ENCODE measurements at places on chromosomes 7 and 10.

- DNase-seq: no peak
Measured at GRCh38 chr7:139682136-139683013, 95.4 kb downstream of the HIPK2 start.

- DNase-seq: no peak
Measured at GRCh38 chr10:49761789-49762565, at the start of gene OGDHL. Gene OGDHL (minus strand): TSS chr10:49762323. CDS start chr10:49758592, 3,731 bp downstream.

GRCh38 chr10:132753596-132753995 lies 32.4 kb downstream of the NKX6-2 start:
- DNase-seq: no peak

- DNase-seq: no peak
Measured at GRCh38 chr7:87608431-87608830, 7.7 kb upstream of the ABCB1 start.

DNA sequence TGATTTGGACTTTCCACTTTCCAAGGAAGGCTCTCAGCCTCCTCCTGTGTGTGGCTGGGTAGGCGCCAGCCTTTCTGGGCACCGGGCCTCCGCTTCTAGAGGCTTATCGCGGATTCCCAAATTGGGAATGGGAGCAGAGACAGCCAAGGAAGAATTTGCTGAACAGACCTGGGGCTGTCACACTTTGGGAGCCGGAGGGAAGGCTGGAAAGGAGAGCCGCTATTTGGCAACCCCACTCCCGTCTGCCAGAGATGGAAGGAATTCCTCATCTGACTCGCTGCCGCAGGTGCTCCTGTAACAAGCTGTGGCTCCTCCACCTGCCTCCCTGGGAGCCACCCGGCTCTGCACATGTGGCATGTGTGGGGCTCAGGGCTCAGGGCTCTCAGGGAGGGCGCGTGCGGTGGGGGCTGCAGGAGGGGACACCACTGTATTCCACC lies 50.8 kb upstream of the ECHDC3 start:
- no peak for DNase-seq

GRCh38 chr7:42964849-42965805 lies 33.0 kb downstream of the MRPL32 start:
- DNase-seq: no peak

- no peak for DNase-seq
Measured at GRCh38 chr7:17103984-17104383, 194.5 kb upstream of the AHR start.

- DNase-seq: no peak
Measured at GRCh38 chr10:26468291-26468690, 30.1 kb downstream of the APBB1IP start.

DNA sequence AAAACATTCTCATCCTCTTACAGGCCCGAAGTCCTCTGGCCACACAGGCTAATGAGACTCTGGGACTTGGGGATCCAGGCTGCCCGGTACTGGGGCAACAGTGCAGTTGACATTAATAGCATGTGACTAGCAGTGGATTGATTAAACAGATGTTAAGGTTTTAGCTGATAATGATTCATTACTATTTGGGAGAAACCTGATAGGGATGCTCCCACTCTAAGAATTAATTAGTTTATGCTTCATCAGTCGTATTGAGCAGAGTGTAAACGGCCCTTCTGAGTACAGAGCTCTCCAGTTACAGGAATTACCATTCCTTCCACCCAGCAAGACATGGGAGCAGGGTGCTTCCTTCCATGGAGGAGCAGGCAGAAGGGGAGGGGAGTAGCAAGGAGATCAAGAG lies 82.7 kb downstream of the RPS24 start:
- DNase-seq: no peak

GRCh38 chr10:99806091-99806490 lies 23.7 kb downstream of the ABCC2 start:
- DNase-seq: no peak

GRCh38 chr7:49597805-49598204 lies 175.6 kb upstream of the VWC2 start:
- no peak for DNase-seq

DNA sequence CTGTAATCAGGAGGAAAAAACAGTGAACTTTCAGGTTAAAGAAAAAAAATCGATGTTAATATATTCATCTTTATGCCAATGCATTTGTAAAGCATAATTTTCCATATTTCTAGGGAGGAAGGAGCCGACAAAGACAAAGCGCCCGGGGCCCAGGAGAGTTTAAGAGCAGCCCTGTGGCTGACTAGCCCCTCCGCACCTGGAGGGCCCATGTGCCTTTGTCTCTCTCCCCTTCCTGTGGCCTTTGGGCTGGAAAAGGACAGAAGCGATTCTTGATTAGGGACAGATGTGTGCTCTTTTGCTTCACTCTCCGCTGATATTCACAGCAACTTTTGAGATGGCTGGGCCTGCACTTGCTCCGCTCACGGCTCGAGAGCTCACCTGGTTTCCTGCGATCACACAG lies 23.1 kb downstream of the DDC start:
- DNase-seq: no peak

Data from activated CD8-positive, alpha-beta memory T cell treated with anti-CD3 and anti-CD28 coated beads for 1 hour (primary cell).